ENCODE measurements at places on chromosomes 13 and 19. TPM values are rescaled to one million over a fixed set of nuclear protein-coding genes. Genes with fewer than 3 reads are reported as not detected.

- no peak for DNase-seq
Observed at GRCh38 chr13:81275666-81276258, 934.8 kb upstream of the SPRY2 start.

GRCh38 chr19:57324992-57325391 lies 4.7 kb downstream of the ZNF543 start:
- no peak for DNase-seq

GRCh38 chr13:37187105-37187504 lies 81.6 kb upstream of the CSNK1A1L start:
- no peak for DNase-seq

DNA sequence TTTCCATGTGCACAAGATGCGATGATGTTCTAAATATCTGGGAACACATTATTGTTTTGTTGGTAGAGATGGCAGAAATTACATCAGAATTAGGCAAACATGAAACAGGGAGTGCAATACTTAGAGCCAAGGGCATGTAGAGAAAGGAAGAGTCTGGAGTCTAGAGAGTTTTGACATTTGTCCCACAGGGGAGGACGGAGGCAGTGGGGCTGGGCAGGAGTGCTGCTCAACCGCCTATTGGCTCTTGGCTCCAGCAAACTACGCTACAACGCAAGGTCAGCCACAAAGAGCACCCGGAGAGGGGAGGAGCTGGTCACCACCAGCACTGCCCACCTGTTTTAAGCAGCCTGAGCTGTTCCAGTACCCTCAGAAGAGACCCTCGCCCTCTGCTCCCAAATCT lies 108.3 kb downstream of the ABCC4 start:
- DNase-seq: no peak

- no peak for DNase-seq
Observed at GRCh38 chr19:41941410-41942202, 13.4 kb upstream of the ERFL start.

GRCh38 chr13:53873558-53873957 lies 844.9 kb downstream of the OLFM4 start:
- DNase-seq: no peak

Gene IQCN
- polyA plus RNA-seq: 5.2 TPM

- DNase-seq: no peak
Observed at GRCh38 chr19:19480688-19481087, 34.7 kb downstream of the TSSK6 start.

DNA sequence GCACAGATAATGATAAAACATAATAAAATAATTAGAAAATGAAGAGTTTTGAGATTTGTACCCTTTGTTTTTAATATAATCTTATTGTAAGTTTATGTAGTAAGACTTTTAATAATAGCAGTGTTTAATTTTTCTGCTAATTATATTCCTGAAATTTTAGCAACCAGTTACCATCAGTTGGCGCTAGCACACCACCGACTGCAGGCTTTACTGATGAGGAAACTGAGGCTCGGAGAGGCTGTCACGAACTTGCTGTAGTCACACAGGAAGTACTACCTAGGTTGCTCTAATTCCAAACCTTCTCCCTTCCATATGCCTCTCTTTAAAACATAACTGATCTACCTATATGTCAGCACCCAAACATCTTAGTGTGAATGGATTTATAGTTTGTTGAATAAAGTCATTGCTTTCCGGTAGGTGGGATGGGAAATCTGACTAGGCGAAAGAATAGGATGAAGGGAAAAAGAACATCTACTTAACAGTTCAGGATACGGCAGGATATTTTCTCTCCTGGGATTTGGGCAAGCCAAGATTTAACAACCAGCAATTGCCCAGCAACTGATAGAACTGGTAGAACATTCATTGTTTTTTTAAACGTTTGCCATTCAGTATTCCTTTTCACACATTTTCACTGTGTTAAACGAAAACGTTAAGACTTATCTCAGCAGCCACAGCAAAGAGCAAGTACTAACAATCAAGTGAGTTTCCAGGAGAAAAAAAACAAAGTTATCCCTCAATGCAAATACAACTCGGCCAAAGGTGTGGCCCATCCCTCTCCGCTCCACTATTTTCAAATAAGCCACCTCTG lies 822 bp upstream of the RFXAP start:
- DNase-seq: no peak

DNA sequence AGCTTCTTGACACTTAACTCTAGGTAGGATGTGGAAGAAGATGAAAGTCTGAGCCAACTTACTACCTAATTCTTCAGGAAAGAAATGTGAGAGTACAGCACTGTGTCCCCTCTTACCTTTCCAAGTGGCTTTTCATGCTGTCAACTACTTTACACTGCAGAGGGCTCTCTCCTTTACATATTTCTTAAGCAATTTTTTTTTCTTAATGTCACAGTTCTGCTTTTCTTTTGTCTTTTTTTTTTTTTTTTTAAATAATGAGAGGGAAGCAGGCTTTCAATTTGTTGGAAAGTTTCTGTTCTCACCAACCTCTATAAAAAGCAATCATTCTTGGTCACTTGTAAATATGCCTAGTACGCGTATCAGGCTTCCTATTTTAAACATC lies 212.7 kb upstream of the MIR17HG start:
- no peak for DNase-seq

Gene ZNF329
- 26.1 TPM for polyA plus RNA-seq

DNA sequence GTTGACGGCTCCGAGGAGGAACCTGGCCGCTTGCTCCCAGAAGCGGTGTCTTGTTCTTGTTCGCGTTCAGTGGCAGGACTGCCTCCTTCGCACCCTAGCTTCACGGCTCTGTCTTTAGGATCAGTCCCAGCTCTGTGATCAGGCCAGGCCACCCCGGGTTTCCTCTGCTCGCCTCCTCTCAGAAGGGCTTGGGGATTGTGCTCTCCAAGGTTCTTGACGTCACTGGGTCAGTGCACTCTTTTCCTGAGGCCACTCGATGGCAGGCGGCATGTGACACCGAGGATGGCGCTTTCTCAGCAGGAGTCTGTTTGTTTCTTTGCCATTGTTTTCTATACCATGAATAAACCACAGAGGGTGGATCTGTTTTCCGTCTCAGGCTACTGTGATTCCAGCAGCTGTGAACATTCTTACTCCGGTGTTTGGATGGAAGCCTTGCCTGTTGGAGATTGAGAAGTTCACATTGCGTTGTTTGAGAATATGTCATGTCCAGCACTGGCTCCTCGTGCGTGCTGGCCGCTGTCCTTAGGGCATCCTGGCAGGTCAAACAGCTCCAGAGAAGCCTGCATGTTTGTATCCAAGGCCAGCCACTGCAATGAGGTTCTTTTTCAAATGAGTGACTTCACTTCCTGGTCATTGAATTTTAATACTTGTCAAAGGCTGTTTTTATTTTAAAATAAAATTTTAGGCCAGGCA lies 44.5 kb downstream of the SLC7A9 start:
- no peak for DNase-seq

Gene ICAM1
- 6.1 TPM for polyA plus RNA-seq

Gene ZNF570
- 8.6 TPM for polyA plus RNA-seq
